ENCODE measurements at places on chromosomes 1 and 21.

GRCh38 chr1:204108312-204109141, 35.6 kb downstream of the SOX13 start:
- DNase-seq = no peak

DNA sequence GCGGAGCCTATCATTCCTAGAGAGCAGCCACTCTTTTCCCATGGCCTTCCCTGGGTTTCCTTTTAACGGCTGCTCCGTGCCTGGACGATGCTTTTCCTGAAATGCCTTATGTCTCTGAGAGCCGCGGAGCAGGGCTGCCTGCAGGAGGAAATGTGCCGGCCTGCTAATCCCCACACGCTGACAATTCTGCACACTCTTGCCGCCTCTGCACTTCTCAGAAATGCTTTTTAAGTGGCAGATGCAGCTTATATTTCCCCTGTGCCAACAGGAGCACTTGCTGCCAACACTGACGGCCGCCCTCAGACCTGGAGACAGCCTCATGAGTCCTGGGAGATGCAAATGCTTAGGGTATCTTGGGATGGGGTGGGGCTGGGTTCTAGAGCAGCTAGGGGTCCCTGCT, 253.2 kb downstream of the GRIK3 start:
- DNase-seq = no peak

DNA sequence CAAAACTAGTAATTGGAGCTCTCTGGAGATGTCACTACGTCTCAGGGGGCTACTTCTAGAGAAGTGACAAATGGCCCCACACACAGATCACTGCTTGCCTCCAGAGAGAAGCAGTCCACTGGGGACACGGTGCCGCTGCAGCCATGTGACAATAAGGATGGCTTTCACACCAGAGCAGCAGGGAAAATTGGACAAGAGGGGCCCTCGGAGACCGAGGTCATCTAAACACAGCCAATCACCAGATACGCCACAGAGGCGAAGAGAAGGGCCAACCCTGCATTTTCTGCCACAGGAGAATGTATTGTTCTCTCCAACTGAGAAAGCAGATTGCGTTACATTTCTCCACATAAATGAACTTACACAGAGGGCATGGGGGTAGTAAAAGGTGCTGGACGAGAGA, 51.2 kb upstream of the TIAM1 start:
- DNase-seq = no peak

DNA sequence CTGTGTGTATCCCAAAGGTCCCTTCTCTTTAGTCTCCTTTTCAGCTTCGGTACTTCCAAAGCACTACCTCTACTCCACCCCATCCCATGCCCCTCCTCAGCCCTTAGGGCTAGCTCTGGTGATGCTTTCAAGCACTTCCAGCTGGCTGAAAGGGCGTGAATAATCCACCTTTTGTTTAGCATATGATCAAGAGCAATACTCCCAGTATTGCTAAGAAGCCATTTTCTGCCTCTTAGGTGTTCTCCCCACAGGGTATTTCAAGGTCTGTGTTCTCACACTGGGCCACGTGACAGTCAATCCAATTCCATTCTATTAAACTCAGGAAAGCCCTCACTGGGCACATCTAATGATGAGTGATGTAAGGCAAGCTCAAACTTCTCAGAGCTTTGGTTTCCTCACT, 298.5 kb upstream of the PROX1 start:
- no peak for DNase-seq

DNA sequence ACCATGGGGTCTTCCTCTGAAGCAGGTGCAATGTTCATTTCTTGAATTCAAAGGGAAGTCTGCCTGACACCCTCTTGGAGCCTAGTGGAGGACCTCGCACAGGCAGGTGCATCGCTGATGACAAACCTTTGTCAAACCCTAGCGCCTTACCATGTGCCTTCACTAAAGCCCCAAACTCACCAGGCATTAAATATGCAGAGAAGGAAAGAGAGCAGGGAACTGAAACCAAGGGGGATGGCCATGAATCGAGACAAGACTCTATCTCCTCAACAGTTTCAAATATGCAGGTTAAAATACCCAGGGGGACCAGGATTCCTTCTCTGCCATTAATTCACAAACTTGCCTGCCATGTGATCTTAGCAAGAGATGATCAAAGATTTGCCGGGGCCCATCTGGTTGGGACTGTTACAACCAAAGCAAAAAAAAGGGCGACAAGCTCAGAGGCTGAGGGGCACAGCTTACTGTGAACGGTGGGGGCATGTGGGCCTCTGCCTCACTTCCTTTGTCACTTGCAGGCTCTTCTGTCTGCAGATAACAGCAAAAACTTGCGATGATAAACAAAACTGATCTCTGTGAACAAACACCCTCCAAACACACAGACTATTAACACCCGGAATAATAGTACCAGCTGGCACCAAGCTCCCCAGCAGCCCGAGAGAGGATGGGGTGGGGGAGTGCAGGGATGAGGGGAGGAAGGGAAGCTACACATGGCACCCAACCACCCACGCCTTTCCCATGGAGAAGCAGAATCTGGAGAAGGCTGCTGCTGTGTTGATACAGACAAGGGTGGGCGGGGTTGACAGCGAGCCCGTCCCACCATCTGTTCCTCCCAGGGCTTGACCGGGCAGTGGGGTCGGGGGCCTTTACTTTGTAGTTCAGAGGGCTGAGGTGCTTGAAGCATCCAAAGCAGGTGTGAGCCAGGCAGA, 33.9 kb downstream of the TMEM63A start:
- DNase-seq = peak; percentile 51

GRCh38 chr1:27045973-27046558, 33.4 kb upstream of the TENT5B start:
- DNase-seq = peak; percentile 79

- peak; percentile 86 for DNase-seq
Observed at GRCh38 chr21:36156815-36157670, at the start of gene DOP1B. Gene DOP1B (plus strand): TSS chr21:36156824. CDS start chr21:36164734, 7,910 bp downstream.

DNA sequence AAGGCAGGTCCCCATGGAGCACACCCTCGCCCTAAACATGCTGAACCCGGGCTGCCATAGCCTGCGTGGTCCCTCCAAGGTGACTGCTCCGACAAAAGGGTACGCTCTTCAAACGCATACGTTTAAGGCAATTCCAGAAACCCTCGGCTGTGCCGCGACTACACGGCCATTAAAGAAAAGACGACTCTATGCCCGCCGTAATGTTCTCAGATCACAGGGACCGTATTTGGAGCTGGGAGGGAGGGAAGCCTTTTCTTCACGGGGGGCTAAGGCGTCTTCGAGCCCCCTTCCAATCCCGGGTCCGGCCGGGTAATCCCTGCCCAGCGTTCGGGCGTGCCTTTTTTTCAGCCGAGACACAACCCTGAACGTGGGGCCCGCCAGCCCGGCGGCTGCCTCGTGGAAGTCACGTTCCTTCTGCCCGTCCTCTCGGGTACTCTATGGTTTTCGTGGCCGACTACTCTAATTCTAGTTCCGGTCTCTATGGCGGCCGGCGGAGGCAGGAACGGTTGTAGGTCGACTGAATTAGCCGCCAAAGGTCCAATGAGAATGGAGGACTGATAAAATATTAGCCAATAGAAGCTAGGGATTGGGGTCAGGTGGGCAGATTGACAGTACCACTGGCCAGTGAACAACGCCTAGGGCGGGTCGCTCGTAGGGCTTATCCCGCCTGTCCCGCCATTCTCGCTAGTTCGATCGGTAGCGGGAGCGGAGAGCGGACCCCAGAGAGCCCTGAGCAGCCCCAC, at the start of gene YBX1:
Gene YBX1 (plus strand): TSS at position 678 of the 743 bp plus-strand sequence. CDS start 148 bp downstream, outside the sequence.
- DNase-seq = peak; percentile 97

DNA sequence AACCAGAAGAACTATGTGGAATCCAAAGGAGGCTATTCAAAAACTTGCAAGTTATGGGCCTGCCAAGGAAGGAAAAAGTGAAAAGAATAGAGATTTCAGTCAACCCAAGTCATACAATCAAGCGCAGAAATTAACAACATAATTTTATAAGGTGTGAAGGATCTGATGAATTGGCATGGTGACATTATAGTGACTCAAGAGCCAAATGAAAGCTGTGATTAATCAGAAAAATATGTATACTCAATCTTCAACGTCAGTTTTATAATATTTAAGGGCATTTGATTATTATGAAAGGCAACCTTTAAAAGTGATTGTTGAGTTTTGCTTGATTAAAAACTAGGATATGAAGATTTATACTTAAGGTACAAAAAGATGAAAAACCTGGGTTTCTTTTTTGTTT, 37.8 kb upstream of the THEM4 start:
- DNase-seq = no peak

GRCh38 chr1:184950227-184950626, 24.1 kb downstream of the NIBAN1 start:
- no peak for DNase-seq

DNA sequence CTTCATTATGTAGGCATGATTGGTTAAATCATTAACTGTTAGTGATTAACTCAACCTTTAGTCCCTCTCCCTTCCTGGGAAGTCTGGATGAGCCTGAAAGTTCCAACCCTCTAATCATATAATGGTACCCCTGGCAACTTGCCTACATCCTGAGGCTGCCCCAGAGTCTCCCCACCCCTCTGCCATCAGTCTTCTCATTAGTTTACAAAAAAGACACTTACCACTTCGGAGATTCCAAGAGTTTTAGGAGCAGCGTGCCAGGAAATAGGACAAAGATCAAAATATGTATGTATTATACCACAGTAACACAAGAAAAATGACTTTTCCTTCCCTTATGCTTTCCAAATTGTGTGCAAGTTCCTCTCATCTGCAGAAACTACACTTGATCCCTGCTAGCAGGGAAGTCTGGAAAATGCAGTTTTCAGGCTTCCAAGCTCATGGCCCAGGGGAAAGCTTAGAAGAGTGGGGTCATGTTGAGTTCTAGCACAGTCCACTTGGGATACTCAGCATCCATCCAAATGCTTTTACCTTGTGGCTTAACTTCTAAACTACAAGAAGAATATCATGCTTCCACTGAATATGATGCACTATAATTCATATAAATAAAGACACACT, 64.6 kb upstream of the PPIH start:
- DNase-seq = no peak

DNA sequence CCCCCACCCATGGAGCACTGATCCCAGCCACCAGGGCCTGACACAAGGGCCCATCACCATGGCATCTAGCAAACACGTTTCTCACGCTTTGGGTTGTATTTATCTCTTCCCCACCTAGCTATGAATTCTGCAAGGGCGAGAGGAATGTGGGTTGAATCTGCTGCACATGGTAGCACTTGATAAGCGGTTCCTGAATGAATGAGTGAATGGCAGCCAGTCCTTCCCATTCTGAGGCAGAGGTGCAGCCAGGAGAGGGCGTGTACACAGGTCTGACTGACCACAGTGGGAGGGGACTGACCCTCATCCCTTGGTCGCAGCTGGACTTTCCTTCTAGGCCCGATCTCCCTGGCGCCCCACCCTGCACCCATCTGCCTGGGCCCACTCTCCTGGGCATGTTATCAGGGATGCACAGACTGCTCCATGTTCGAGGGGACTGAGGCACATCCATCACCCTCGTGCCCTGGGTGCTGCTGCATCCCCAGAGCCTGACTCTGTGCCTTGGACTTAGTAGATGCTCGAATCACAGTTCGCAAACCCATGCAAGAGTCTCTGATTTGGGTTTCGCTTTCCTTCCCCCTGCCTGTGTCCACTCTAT, 1.0 kb downstream of the RD3 start:
- no peak for DNase-seq

DNA sequence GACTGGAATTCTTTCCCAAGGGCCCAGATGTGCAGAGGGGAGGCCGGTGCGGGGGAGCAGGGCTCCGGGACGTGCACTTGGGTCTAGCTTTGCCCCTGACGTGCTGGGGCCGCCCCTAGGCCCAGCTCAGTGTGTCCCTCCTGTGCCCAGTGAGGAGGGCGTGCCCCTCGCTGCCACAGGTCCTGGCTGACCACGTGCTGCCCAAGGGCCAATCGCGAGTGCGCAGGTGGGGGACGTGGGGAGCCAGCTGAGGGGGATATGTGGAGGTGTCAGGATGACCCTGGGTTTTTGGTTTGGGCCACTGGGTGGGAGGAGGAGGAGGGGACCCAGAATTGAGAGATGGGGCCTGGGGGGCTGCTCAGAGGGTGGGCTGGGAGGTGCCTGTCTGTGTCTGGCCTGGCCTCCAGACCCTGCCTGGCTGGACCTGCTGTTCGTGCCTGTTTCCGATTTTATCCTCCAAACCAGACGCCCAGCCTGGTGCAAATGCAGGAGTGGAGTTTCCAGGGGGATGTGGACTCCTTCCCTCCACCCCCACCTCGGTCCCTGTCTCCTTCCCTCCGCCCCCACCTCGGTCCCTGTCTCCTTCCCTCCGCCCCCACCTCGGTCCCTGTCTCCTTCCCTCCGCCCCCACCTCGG, 6.1 kb upstream of the RNF223 start:
- peak; percentile 64 for DNase-seq

- no peak for DNase-seq
Observed at GRCh38 chr1:9346566-9346965, 53.9 kb downstream of the SPSB1 start.

DNA sequence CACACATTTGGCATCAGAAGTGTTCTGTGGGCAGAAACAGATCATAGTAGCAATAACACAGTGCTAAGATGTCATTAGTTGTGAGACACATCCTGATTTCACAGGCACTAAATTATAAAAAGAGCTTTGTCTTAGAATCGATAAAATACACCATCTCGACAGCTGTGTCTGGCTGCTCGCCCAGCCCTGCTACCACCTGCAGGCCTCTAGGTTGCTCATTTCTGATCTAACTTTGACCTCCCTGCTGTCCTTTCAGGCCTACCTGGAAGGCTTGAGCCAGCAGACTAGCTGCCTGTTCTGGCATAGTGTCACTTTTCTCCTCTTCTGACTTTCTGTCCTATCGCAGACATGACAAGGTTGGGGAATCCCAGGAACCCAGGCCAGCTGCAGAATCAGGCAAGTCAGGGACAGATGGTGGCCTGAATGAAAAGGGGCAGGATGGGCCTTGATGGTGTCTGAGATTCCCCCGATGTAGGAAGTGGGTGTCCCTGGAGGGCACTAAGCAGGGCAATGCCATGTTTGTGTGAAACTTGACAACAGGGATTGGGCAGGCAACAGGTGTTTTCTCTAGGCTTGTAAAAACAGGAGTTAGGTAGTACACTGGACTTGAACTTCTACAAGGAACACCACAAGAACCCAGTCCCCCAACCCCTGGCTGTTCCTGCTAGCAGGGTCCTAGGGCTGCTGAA, 66.6 kb upstream of the RHOU start:
- no peak for DNase-seq

DNA sequence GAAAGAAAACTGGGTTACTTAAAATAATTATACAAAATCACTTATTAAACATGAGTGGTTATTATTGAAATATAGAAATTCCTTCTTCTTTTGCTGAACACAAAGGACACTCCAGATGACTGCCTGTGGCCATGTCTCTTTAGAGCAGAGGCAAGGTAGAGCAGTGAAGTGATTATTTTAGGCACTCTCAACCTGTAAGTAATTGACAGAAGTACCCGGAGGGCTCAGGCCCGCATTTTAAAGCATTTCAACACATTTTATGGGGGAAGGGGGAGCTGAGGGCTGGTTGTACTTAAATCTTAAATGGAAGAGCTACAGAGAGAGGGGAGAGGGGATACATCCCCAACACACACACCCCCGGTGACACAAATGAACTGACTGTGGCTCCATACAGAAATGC, 10.2 kb downstream of the OSCP1 start:
- DNase-seq = no peak

- DNase-seq = no peak
Observed at GRCh38 chr21:32192291-32193097, 86.4 kb downstream of the MIS18A start.

Measured in mucosa of descending colon (tissue), 3 donors.